Activated T-helper 1 cell treated with Interleukin-2 at 50 U/mL for 16 hours (primary cell): ENCODE measurements at places on chromosomes 1 and 21.

GRCh38 chr1:58932859-58933598 is 149.2 kb upstream of the JUN start:
- no peak for DNase-seq

DNA sequence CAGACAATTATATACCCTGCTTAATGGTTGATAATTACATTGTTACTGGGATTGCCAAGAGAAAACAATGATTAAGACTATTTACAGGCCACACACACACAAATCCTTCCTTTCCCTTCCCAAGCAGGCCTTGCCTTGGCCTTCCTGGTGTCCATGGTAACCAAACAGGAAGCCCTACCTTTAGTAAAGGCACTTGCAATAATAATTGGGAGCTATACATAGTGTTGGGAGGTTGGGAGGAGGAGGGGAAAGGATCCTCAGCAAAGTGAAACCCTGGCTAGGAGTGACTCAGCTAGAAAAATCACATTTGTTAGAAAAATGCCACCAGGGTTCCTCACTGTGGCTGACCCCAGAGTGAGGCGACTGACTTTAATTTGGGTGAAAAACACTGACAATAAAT is 122.3 kb upstream of the ADAR start:
- DNase-seq: no peak

- no peak for DNase-seq
Observed at GRCh38 chr1:84988588-84988987, 8.3 kb downstream of the MCOLN2 start.

DNA sequence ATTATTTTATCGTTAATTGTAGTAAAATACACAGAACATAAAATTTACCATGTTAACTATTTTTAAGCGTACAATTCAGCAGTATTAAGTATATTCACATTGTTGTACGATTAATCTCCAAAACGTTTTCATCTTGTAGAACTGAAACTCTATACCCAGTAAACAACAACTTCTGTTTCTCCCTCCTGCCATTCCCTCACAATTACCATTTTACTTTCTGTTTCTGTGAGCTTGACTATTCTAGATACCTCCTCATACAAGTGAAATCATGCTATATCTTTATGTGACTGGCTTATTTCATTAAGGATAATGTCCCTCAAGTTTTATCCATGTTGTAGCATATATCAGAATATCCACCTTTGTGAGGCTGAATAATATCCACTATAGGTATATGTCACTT is 156.8 kb downstream of the ST6GALNAC3 start:
- no peak for DNase-seq

- no peak for DNase-seq
Observed at GRCh38 chr1:234620272-234621126, 10.5 kb upstream of the IRF2BP2 start.

GRCh38 chr1:38858833-38859560 is 575 bp downstream of the RRAGC start:
- no peak for DNase-seq

GRCh38 chr1:187871177-187871845 is 1042.6 kb downstream of the PLA2G4A start:
- no peak for DNase-seq

- DNase-seq: no peak
Observed at GRCh38 chr1:186708694-186709097, 28.5 kb upstream of the PTGS2 start.

DNA sequence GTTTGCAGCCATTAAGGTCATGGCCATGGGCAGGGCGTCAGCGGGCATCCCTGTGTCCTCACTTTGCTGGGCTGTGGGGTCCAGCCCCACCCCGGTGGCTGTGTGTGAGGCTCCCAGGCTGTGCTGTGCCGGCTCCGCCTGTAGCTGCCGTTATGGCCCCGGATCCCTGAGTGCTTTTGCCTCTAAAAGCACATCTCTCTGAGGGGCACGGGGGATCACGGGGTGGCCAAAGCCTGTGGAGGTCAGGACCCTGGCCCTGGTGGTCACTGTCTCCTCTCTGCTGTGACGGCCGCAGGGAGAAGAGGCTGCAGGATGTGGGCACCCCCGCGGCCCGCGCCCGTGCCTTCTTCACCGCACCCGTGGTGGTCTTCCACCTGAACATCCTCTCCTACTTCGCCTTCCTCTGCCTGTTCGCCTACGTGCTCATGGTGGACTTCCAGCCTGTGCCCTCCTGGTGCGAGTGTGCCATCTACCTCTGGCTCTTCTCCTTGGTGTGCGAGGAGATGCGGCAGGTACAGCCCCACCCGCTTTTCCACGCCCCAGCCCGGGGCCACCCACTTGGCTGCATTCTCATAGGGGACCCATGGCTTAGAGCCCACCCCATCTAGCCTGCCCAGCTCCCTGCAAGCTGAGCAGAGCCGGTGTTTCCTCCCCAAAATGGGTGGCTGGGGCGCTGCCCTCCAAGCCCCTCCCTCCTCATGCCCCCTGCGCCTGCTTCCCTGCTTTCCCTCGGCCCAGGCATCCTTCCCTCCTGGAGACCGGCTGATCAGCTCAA is 48.2 kb downstream of the TRPM2 start:
- DNase-seq: no peak

- DNase-seq: no peak
Observed at GRCh38 chr1:96291468-96291867, 430.1 kb upstream of the PTBP2 start.

DNA sequence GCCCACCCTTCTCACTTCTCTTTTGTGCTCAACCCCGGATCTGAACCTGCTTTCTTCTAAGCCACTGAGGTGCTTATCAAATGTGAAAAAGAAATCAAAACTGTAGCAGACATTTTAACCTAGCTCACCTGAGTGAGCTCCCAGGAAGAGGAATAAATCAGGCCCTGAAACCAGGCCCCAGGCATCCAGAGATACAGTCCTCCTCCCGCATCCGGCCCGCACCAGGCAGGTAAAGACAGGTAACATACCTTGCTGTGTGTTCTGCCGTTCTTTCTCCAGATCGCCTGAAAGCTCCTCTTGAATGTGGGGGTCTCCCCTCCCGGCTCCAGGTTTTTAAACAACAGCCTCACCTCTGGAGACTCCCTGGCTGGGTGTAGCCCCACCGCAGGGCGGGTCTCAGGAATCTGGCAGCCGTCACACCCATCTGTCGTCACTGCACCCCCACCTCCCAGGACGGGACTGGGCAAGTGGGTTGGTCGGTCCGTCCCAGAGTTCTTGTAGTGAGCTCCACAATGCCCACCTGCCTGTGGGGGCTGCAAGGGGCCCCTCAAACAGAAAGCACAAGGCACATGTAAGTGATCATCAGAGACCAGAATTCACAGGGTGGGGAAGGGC is at the start of gene LAMB3:
Gene LAMB3 (minus strand): TSS at position 305 of the 615 bp plus-strand sequence. CDS start 1,481 bp downstream, outside the sequence.
- no peak for DNase-seq

- no peak for DNase-seq
Observed at GRCh38 chr1:22878626-22879025, 94.0 kb downstream of the LACTBL1 start.

DNA sequence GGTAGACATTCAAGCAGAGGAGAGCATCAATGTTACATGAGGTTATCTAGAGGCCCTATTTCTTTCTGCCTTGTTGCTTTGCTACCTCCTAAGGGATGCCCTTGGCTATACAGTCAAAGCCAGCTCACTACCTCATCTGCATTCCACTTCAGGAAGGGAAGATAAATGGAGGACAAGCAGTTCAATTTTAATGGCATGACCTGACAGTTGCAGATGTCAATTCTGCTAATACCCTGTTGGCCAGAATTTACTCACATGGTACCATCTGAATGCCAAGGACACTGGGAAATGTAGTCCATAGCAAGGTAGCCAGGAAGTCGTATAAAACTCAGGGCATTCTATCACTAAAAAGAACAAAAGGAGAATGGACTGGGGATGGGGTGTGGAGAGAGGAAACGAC is 31.5 kb downstream of the PALMD start:
- no peak for DNase-seq

DNA sequence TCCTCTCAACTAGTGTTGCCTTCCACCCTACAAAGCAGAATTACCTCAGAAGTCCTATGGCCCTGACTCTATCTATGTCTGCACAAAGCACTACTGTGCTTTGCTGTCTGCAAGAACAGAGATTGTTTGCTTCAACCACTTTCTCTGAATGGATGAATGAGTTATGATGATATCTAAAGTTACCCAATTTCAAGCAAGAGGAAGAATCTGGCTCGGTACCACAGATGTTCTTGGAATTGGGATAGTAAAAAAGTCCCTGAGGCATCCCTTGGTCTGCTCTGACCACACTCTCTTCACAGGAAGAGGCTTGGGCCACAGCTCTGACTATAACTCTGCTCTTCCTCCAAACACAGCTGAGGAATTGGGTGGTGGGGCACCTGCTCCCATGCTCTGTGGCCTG is 31.2 kb downstream of the MTARC1 start:
- no peak for DNase-seq

DNA sequence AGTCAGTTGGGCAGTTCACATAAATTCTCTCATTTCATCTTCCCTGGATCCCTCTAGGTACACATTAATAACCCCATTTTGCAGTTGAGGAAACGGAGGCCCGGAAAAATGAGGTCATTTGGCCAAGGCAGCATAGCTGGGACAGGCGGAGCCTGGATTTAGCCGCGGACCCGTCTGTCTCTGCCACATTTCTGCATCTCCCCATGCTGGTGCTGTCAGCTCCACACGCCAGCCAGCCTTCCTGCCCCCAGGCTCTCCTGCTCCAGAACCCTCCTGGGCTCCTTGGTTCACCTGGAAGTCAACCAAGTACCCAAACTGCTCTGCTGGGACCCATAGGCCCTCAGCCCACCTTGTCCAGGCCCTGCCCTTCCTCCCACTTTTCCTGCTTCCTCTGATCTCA is 7.6 kb downstream of the FOXO6 start:
- no peak for DNase-seq

DNA sequence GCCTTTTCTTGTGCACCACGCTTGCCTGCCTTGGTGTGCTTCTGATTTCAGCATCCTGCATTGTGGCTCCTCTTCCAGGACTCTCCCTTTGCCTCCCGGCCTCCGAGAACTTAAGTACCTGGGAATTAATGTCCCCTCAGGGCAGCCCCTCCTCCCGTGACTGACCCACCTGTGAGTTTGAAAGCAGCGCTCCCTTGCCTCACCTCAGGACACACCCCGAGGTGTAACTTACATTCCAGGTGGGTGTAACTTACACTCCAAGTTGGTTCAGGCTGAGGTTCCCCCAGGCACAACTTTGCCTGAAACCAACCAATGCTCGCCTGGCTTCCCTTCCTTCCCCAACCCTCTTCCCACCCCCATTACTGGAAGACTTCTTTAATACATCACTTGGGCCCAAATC is 161.4 kb downstream of the KAZN start:
- no peak for DNase-seq

DNA sequence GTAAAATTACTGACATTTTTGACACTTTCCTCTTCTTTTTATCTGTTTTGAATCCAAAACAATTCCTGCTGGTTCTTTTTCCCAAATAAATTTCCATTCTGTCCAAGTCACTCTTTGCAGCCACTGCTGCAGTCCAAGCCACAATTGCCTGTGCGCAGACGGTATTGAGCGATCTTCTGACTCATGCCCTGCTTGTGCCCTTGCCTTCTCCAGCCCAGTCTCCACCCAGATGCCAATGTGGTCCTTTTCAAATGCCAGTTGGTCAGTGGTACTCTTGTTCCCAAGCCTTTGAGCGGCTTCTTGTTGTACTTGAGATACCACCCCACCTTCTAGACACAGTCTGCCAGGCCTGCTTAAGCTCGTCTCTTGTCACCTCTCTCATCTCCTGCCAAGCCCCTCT is 78.9 kb downstream of the CAMTA1 start:
- DNase-seq: no peak

- no peak for DNase-seq
Observed at GRCh38 chr1:30294508-30294907, 428.9 kb downstream of the MATN1 start.

DNA sequence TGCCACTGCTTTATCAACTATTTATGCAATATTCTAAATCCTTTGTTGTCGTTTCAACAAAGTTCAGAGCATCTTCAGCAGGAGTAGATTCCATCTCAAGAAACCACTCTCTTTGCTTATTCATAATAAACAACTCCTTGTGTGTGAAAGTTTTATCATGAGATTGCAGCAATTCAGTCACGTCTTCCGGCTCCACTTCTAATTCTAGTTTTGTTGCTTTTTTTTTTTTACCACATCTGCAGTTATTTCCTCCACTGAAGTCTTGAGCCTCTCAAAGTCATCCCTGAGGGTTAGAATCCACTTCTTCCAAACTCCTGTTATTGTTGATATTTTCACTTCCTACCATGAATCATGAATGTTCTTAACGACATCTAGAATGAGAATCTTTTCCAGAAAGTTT is 14.8 kb upstream of the ETS2 start:
- no peak for DNase-seq

- no peak for DNase-seq
Observed at GRCh38 chr1:94801919-94802546, 18.1 kb upstream of the SLC44A3 start.

GRCh38 chr1:199170711-199171110 is 531.9 kb downstream of the PTPRC start:
- DNase-seq: no peak

GRCh38 chr1:191145834-191146233 is 668.2 kb upstream of the BRINP3 start:
- DNase-seq: no peak

GRCh38 chr1:119101563-119101962 is 38.9 kb downstream of the WARS2 start:
- no peak for DNase-seq

DNA sequence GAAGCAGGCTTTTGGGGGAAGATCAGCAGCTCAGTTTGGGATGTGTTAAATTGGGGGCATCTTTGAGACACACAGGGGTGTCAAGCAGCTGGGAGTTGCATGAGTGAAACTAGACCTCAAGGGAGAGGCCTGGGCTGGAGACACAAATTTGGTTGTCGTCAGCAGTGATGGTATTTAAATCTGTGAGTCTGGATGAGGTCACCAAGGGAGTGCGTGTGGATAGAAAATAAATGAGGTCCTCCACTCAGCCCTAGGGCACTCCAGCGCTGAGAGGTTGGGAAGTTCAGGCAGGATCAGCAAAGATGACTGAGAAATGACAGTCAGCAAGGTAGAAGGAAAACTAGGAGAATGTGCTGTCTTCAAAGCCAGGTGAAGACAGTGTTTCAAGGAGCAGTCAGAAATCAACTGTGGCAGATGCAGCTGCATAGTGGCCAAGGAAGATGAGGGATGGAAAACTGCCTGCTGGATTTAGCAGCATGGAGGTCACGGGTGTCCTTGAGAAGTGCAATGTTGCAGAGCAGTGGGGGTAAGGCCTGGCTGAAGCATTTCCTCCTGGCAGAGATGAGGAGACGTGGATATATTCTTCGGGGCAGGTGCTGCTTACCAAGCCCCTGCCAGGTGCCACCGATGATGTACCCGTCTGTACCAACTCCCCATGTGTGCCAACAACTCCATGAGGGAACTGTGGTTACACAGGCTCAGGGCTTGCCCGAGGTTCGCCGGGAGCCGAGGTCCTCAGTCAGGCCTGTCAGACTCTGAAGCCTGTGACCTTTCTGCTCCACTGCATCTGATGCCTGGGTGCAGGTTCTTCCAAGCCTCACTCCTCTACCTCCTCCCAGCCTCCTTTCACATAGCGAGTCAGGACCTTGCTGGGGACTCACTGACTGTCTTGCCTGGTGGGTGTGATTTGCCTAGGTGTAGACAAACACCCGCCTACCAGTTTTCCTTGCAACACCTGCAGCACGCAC is 11.3 kb downstream of the MAP7D1 start:
- no peak for DNase-seq

- no peak for DNase-seq
Observed at GRCh38 chr1:10973552-10973951, 38.9 kb upstream of the TARDBP start.

- DNase-seq: no peak
Observed at GRCh38 chr1:165858967-165859845, 31.8 kb downstream of the UCK2 start.
